ENCODE measurements at places on chromosomes 16 and 17.

DNA sequence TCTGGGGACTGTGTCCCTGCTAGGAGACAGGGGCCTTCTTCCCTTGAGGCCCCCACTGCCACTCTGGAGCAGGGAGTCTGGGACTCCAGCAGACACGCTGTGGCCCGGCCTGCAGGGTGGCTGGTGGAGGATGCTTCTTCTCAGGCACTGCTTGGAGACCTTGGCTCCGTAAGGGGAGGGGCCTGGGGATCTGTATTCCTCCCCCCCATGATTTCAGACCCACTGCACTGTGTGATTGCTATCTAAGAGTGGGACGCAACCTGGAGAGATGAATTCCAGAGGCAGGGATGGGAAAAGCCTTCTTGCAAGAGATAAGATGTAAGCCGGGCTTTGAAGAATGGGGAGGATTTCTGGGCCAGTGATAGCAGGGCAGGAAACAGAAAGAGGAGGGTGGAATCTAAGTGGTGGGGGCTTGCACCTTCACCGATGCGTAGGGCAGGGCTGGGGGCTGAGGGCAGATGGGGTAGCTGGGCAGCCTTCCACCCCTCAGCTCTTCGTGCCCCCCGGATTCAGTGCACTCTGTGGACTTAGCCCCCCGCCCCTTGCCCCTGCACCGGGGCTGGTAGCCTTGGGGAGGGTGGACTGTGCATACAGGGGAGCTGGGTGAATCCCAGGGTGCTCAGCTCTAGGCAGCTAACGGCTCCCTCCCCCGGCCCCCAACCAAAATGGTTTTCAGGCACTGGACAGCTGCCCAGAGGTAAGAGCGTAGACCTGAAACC lies 5.2 kb upstream of the GSE1 start:
- no peak for DNase-seq

- no peak for DNase-seq
Observed at GRCh38 chr17:64154313-64154695, 24.4 kb upstream of the ERN1 start.

- DNase-seq, result peak; percentile 88
Observed at GRCh38 chr17:40452216-40452787, 9.1 kb downstream of the IGFBP4 start.

DNA sequence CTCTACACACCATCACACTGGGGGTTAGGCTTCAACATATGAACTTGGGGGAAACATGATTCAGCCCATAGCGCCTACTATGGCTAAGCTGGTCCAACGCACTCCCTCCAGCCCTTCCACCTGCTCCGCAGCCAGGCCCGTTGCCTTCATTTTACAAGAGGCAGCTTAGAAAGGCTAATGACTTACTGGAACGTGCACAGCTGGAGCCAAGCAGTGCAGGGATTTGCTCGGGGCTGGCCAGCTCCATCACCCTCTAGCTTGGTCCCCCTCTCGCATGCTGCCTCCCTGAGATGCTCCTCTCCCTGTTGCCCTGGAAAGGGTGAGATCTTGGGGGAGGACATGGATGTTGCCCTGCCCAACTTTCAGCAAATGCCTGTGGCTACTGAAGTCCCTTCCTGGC lies 2.8 kb upstream of the CACNG1 start:
- DNase-seq, result no peak

- no peak for DNase-seq
Observed at GRCh38 chr17:9479964-9480363, 95.7 kb downstream of the STX8 start.

DNA sequence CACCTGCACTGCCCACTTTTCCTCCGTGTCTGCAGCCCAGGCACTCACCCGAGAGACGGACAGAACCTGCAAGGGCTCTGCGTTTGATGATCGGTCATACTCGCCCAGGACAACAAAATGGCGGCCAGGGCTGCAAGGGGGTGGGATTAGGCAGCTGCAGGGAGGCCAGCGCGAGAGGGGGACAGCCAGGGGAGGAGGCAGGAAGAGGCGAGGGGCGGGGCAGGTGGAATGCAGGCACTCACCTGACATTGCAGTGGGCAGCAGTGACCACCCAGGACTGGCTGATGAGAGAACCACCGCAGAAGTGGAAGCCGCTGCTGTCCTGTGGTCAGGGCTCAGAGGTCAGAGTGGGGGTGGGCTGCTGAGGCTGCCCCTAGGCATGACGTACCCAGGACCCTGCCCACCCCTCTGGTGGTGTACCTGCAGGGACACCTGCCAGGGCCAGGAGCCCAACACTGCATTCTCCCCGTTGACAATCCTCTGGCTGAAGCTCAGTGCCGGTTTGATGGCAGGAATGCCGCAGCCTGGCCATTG lies 917 bp downstream of the CTRL start:
- DNase-seq, result no peak

DNA sequence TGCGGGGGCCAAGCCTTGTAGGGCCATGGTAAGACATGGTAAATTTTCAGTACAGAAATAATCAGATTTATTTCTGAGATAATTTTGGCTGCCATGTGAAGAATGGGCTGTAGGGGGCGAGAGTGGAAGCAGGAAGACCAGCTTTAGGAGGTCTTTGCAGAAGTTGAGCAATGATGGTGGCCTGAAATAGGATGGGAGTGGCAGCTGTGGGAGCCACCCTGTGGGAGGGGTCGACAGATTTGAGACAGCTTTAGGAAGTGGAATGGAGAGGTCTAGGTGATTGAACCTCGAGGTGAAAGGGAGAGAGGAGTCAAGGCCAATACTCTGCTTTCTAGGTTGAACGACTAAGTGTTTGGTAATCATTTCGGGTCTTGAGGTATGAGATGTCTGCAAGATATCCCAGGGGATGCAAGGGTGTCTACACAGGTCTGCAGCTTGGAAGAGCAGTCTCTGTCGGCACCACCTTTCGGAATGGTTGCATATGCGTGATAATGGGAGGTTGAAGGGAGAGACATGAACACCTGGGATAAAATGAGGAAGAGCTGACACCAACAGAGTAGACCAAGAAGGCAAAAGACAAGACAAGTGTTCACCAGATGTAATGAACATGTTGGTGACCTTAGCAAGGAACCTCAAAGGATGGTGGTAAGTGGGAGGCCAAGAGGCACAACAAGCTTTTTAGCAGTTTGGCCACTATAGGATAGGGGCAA lies 4.2 kb upstream of the ATXN7L3 start:
- peak; percentile 49 for DNase-seq

DNA sequence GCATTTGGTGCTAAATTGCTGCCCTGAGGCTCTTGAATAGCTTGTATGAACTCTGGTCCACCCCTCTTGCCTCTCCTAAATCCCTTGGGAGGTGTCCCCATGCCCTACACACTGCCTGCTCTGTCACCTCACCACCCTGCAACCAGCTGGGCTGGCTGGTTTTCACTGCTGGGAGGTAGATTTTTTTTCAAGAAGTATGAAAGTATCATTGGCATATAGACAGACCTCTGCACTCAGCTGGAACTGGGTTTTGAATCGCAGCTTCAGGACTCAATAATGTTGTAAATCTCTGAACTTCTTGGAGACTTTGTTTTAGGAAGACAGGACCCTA lies 184.9 kb downstream of the MSI2 start:
- DNase-seq, result no peak

DNA sequence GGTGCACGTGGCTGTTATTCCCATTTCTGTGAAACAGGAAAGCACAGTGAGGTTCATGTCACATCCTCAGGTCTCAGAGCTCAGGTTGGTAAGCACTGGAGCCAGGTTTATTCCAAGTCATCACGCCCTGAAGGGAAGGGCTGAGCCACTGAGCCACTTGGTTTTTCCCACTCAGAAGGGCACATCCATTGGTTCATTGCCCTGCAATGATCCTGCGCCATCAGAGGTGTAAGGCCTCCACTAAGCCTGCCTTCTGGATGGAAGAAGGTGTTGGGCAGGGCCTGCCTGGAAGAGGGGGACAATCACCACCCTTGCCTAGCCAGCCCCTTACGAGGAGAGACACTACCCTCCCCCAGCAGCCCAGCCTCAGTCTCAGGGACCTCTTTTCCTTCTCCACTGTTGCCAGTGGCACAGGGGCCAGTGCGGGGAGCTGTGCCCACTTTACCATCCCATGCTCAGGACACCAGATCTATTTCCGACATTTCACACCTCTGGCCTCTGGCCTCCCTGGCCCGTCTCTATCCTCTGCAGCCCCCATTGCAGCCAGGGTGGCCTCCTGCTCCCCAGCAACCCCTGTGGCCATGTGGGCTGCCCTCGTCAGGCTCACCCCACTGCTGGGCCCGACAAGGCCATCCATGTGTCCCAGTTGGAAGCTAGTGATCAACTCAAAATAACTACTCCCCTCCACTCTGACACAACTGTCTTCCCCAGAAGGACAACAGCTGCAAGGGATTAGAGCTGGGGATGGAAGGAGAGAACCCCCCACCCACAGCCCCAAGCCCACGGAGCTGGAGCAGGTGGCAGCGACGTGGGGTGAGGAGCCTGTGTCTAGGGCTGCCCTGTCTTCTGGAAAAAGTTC lies 29.9 kb downstream of the CFAP20 start:
- DNase-seq, result no peak

GRCh38 chr16:27414788-27415431 lies 12.9 kb downstream of the IL21R start:
- peak; percentile 47 for DNase-seq

DNA sequence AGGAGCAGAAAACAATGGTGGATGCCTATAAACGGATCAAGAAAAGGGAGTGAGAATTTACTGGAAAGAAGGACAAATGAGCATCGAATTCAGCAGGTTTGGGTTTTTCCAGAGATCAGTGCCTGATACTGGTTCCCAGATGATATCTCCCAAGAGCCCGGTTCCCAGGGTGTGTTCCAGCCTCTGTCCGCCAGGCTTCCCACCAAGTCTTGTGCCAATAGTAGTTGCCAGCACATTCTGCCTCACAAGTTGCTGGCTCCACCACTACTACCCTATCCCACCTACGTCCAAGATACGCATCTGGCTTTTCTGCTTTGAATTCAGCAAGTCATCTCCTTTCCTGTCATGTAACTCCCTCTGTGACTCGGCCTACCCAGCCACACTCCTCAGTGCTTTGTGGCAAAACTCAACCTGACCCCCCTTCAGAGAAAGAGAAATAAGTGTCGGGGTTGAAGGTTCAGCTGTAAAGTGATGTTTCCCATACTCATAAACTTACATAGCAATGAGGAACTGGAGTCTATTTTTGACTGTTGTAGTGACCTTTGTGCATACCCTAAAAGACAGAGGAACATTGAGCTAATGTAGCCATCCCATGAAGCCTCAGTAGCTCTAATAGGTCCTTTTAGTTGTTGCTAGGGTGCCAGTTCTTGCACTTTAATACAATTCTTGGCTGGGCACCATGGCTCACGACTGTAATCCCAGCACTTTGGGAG lies 277.0 kb downstream of the IRX3 start:
- DNase-seq, result no peak

GRCh38 chr16:31501966-31502348 lies 6.2 kb downstream of the RUSF1 start:
- no peak for DNase-seq

DNA sequence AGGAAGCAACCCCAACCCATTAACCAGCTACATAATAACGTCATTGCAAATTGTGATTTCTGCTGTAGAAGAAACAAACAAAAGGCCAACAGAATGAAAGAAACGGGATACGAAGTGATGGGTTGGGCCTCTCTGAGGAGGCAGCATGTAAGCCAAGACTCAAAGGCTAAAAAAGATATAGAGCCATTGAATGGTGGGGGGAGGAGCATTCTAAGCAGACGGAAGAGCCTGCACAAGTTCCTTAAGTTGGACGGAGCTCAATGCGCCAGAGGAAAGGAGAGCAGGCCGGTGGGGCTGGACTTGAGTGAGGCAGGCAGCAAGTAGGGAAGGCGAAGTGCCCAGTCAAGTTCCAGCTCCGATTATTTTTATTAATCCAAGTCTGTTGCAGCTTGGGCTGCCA lies 160.3 kb downstream of the SHISA9 start:
- DNase-seq, result no peak

DNA sequence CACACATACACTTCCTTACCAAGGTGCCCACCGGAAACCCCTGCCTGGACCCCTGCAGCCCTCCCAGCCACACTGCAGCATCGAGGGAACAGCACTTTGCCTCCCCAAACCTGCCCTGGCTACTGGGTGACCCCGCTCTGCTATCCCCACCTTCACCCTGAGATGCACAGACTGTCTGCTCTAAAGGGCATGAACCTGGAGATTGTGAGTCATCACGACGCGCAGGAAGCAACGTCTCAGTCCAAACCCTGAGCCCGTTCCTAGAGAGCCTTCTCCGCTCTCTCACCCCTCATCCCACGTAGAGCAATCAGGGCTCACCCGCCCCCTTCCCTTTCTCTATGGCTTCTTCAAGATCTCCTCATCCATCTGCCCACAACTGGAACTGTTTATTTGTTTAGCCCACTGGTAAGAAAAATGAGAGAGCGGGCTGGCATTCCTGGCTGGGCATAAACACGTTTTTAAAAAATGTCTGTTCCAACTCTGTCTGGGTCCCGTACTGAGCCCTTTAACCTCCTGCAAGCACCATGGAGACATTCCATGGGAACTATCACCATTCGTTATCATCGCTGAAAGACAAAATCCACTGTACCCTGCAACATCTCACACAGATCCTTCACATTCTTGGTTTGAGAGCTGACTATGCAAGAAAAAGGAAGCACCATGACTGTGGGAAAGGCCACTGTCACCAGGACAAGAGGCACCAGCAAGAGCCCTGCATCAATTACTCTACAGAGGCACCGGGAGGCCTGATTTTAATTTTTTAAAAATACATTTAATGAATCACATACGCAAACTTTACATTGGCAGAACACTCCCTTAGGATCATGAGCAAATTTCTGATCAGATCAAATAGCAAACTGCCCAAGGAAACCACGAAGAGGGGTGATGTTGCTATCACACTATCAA lies 28.2 kb downstream of the ZFHX3 start:
- peak; percentile 15 for DNase-seq

DNA sequence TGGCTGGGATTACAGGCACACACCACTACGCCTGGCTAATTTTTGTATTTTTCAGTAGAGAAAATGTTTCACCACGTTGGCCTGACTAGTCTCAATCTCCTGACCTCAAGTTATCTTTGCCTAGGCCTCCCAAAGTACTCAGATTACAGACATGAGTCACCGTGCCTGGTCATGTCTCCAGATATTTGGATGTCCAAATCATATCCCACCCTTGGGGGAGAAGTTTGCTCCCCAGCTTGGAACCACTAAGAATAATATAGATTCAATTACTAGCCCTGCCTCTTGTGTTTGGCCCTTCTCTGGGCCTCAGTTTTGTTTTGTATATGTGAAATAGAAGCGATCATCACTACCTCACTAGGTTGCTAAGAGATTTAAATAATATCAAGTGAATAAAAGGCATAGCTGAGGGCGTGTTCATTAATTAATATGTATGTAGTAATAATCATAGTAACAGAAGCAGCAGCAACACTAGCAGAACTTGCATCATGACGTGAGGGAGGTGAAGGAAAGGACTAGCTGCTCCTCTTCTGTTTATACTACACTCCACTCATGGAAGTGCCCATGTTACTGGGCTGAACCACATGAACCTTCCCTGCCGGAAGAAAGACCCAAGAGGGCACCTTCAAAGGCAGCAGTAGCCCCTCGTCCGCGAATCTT lies 253.6 kb upstream of the XYLT1 start:
- DNase-seq, result peak; percentile 14

DNA sequence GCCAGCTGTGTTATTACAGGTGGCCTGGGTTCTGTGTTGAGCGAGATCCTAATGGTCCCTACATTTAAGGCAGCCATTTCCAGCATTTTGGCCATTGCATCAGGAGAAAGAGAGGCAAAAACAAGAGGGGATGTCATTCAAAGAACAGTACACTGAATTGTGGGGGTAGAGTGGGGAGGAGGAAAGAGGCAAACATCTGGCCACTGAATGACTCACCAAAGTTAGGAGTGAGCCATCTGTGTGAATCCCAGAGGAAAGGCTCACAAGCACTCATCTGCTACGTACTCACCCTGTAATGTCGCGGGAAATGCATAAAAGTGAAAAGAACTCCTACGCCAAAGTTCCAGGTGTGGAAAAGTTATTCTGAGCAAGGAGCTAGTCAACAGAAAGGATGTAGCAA lies 16.7 kb downstream of the KRABD2 start:
- peak; percentile 84 for DNase-seq

- peak; percentile 32 for DNase-seq
Observed at GRCh38 chr17:8391711-8392110, 5.9 kb downstream of the RNF222 start.

All from AG10803 (cell line).